CD4-positive, alpha-beta memory T cell (primary cell): ENCODE measurements at places on chromosomes 7 and 10. TPM values are rescaled to one million over a fixed set of nuclear protein-coding genes. Genes with fewer than 3 reads are reported as not detected.

GRCh38 chr10:21950566-21950965, 53.0 kb downstream of the DNAJC1 start:
- H3K4me1 ChIP-seq = no peaks in the 10 kb centered on the region
- DNase-seq = no peak
- H3K27me3 ChIP-seq = no peaks in the 10 kb centered on the region
- no peak overlapping the region for H3K4me3 ChIP-seq

DNA sequence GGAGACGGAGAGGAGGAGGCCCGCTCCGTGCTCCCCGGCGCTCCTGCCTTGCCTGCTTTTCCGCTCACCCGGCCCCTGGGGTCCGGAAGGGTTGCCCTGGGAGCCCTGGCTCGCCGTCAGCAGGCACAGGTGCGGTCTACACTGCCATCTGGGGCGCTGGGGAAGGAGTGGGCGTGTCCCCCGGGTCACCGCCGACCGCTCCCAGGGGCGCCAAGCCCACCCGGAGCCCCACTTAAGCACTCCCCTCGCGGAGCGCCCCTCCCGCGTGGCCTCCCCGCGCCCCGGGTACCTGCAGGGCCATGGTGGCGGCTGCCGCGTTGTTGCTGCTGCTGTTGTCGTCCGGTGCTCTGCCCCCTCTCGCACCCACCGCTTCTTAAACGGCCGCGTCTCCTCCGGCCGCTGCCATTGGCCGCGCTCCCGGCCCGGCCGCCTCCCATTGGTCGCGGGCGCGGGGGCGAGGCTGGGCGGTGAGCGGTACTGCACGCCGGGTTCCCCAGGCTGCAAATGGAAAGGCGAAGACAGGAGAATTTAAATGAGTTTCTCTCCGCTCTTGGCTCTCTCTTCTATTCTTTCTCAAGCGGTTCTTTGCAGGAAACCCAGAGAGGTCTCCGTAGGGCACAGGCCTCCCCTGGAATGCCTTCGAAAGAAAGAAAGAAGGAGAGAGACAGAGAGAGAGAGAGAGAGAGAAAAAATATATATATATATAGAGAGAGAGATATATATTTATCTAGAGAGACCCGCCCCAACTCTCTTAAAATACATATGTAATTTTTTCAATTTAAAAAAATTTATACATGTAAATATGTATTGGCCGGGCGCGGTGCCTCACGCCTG, at the start of gene ACBD7:
TSS of gene ACBD7 (minus strand) at position 349 of the 834 bp plus-strand sequence. CDS start at position 301, 48 bp downstream.
- H3K27ac ChIP-seq = no peak within 1 kb of the TSS
- H3K4me1 ChIP-seq = peaks cover 4% of the 10 kb centered on the region
- no peaks in the 10 kb centered on the region for H3K36me3 ChIP-seq
- H3K27me3 ChIP-seq = no peaks in the 10 kb centered on the region
- peak within 1 kb of the TSS; percentile 11 for H3K4me3 ChIP-seq

GRCh38 chr7:1362301-1362700, 97.0 kb downstream of the MICALL2 start:
- DNase-seq = no peak
- H3K27me3 ChIP-seq = no peaks in the 10 kb centered on the region
- no peak overlapping the region for H3K4me3 ChIP-seq

DNA sequence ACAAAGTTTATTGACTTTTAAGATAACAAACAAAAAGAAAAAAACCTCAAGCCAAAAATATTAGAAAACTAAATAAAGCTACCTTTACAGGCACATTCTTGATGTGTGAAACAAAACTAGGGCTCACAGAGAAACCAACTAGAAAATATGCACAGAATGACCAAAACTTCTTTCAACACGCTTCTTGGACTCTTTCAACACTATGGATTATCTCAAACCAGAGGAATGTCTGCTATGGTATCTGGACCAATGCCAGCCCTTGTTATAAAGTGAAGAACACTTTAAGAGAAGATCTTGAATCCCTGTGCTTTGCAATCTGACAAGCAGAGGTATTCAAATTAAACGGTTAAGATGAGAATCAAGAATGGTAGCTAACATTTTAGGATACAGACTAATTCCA, 76.6 kb downstream of the DNAJC1 start:
- no peak for DNase-seq
- no peak overlapping the region for H3K27ac ChIP-seq
- H3K4me3 ChIP-seq = no peak overlapping the region
- H3K27me3 ChIP-seq = no peaks in the 10 kb centered on the region
- no peaks in the 10 kb centered on the region for H3K36me3 ChIP-seq
- H3K4me1 ChIP-seq = no peaks in the 10 kb centered on the region

- no peak overlapping the region for H3K27ac ChIP-seq
- no peaks in the 10 kb centered on the region for H3K36me3 ChIP-seq
- H3K4me3 ChIP-seq = no peak overlapping the region
- H3K4me1 ChIP-seq = no peaks in the 10 kb centered on the region
- no peaks in the 10 kb centered on the region for H3K27me3 ChIP-seq
These were observed 52.5 kb downstream of the PRF1 start for GRCh38 chr10:70549962-70550458.

DNA sequence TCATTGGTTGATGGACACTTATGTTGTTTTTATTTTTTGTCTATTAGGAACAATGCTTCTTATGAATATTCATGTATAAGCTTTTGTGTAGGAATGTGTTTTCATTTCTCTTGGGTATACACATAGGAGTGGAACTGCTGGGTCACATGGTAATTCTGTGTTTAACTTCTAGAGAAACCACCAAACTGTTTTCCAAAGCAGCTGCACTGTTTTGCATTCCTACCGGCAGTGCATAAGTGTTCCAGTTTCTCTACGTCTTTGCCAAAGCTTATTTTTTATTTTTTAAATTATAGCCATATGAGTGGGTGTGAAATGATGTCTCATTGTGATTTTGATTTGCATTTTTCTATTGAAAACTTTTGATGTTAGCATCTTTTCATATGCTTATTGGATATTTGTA, 51.3 kb downstream of the ADK start:
- H3K4me3 ChIP-seq = no peak overlapping the region
- H3K27me3 ChIP-seq = no peaks in the 10 kb centered on the region
- H3K4me1 ChIP-seq = no peaks in the 10 kb centered on the region
- DNase-seq = no peak
- H3K36me3 ChIP-seq = no peaks in the 10 kb centered on the region
- H3K27ac ChIP-seq = no peak overlapping the region

GBX1 gene
- total RNA-seq = not detected

PPP1R3C gene
- not detected for total RNA-seq

ZNF425 gene
- 3.2 TPM for total RNA-seq

POM121 gene
- total RNA-seq = 54.3 TPM
